ENCODE measurements at places on chromosomes 4 and X.

GRCh38 chrX:17592117-17592516, 145.2 kb upstream of the SCML1 start:
- DNase-seq: no peak

GRCh38 chr4:7310451-7310850, 118.1 kb downstream of the SORCS2 start:
- DNase-seq: no peak

DNA sequence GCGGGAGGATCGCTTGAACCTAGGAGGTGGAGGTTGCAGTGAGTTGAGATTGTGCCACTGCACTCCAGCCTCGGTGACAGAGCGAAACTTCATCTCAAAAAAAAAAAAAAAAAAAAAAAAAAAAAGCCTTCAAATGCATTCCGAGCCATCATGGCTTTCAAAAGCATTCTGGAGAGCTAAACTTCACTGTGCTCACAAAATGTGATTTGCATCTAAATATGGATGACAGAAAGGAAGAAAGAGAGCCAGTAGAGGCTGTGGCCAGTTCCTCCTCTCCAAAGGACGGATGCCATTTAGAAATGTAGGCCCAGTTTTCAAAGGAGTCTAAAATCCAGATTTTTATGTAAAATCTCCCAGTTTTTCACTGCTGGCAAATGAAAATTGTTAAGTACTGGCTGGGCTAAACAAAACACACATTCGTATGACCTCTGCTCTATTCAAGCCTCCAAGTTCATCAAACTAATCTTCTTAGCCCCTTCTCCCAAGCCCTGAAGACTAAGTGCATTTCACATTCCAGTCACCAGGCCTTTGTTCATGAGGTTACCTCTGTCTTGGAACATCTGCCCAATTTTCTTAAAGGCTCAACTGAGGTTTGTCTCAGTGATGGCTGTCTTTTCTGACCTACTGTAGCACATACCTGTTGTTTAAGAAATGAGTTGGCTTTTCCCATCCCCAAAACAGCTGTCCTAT, 22.0 kb downstream of the SLC25A43 start:
- DNase-seq: no peak

- DNase-seq: peak; percentile 4
Observed at GRCh38 chr4:13627178-13627605, 333 bp downstream of the BOD1L1 start.

DNA sequence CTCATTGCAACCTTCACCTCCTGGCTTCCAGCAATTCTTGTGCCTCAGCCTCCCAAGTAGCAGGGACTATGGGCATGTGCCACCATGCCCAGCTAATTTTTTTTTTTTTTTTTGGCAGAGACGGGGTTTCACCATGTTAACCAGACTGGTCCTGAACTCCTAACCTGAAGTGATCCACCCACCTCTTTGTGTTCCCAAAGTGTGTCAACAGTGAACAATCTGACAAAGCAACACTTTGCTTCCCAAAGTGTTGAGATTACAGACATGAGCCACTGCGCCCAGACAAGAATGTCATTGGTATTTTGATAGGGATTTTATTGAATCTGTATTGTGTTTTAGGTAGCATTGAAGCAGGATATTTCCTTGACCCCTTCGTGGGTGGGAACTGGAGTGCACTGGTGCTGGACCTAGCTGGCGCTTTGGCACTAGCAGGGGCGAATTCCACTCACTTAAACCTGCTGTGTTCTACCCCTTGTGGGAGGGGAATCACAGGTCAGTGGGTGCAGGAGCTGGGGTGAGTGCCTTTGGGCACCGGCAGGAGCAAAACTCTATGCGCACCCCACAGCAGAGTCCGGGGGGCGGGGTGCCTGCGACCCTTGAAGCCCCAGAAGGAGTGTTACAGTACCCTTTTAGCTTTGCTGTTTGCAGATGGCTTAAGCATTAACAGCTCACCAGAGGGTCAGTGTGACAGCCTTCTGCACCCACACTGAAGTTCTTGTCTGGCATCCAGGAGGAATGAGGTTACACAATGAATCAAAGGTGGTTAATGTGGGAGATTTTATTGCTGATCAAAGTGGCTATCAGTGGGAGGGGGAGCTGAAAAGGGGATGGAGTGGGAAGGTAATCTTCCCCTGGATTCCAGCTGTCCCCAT, 21.9 kb downstream of the KLF8 start:
- no peak for DNase-seq

DNA sequence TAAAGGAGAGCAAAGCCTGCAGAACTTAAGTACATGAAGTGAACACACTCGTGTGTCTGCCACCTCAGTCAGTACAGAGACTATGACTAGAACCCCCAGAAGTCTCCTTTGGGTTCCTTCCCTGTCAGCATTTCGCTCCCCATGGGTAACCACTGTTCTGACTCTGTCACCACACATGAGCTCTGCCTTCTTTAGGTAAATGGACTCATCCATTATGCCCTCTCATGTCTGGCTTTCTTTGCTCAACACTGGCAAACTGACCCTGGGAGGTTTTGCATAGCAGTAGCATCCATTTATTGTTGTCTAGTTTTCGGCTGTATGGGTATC, 38.5 kb downstream of the TBC1D14 start:
- no peak for DNase-seq

- DNase-seq: no peak
Observed at GRCh38 chrX:149151805-149152757, 353.0 kb downstream of the IDS start.

DNA sequence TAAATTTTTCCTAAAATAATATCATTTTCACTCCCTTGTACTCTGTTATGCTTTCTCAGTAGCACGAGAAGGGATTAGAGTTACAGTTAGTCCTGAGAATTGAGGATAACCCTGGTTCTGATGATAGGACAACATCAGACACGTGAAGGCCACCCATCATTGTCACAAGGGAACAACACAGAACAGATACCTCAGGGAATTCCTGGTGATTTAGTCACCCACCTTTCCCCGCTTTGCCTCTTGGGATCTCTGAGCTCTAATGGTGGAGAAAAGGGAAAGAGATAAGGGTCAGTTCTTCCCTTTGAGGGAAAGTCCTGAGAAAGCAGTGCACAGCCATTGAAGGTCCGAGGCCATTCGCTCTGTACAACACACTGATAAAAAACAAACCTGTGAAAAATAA, 112.3 kb upstream of the GALNT7 start:
- no peak for DNase-seq

GRCh38 chr4:154807042-154807630, 26.1 kb downstream of the RBM46 start:
- no peak for DNase-seq

- no peak for DNase-seq
Observed at GRCh38 chr4:184384056-184384809, 90.1 kb downstream of the IRF2 start.

DNA sequence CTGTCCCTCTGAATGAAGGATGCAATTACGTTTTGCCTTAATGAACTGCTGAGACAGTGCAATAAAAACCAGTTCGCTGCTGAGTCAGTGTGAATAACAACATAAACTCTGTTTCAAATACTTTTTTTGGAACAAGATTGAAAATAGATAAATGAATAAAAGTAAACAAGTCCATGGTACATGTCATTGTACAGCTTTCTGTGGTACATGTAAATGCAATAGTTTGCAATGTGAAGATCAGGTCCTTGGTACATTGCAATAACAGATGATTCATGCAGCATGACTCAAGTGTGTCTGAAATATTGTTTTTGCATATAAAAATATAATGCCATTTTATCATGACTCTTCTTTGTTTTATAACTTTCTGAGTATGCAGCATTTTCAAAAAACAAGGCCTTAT, 193.4 kb upstream of the PACRGL start:
- DNase-seq: no peak

- DNase-seq: no peak
Observed at GRCh38 chr4:64250061-64250460, 159.2 kb downstream of the TECRL start.

DNA sequence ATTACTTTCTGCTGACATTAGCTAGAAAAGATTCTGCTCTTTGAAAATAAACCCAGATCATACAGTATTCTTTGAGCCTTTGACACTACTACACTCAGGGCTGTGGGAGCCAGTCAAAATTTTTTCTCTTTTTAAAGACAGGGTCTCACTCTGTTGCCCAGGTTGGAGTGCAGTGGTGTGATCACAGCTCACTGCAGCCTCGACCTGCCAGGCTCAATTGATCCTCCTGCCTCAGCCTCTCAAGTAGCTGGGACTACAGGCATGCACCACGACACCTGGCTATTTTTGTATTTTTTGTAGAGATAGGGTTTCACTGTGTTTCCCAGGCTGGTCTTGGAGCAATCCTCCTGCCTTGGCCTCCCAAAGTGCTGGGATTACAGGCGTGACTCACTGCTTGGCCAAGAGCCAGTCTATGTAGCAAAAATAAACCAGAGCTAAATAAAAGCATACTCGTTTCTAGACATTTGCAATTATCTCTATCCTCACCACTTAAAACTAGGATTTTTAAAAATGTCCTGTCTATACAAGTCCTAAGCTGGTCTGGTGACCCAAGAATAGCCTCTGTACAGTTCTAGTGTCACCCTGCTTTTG, 43.2 kb downstream of the AKAP4 start:
- no peak for DNase-seq

GRCh38 chrX:139784807-139785206, 76.8 kb upstream of the MCF2 start:
- no peak for DNase-seq

- DNase-seq: no peak
Observed at GRCh38 chr4:60396341-60397049, 803.6 kb upstream of the ADGRL3 start.

- no peak for DNase-seq
Observed at GRCh38 chrX:118761939-118762707, 34.7 kb downstream of the IL13RA1 start.

DNA sequence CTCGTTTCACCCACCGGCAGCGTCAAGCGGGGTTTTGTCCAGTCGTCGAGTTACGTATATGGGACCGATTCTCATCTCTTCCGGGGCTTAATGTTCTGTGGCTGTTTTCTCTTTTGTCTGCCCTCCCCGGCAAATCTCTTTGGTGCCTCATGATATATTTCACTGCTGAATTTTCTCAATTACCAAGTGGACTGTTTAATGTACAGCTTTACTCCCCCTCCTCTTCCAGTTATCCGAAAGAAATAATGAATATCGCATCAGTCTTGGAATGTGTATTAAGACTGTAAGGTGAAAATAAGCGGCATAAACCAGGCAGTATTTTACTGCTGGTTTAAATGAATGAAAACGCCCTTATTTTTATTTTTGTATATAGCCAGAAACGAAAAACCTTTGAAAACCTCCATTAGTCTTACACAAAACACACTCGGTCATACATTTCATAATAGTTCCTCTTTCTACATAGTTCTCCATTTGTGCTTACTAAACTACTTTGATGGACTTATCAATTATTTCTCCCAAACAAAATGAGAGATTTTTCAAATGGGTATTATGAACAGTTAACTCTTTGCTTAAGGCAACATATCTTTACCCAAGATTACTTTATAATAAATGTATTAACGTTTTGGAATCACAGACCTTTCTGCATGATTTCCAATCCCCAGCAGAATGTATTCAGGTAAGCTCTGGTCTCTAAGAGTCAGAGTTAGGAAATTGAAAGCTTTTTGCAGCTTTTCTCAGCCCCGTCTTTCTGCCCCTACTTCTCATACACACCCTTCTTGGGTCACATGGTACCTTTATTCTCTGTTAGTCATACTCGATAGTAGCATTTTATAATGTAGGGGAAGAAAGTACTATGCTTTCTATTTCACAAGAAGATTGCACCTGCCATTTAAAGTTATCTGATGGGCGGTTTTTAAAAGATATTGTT, 979 bp downstream of the RP2 start:
- DNase-seq: no peak

DNA sequence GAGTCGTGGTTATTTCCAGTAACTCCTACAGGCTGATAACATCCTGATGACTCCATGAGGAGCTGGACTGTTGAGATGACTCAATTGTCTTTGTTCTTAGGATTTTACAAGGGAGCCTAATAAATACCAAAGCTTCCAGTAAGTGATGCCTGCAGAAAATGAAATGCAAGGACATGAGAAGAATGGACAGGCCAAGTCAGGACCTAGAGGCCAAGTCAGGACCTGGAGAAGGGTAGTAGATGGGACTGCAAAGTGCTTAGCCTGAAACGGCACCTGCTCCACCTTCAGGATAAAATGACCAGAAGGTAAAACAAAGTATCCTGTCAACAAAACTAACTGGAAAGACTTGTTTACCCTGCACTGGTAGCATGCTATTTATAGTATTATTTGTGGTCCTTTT, 6.4 kb upstream of the SLC10A6 start:
- DNase-seq: no peak

DNA sequence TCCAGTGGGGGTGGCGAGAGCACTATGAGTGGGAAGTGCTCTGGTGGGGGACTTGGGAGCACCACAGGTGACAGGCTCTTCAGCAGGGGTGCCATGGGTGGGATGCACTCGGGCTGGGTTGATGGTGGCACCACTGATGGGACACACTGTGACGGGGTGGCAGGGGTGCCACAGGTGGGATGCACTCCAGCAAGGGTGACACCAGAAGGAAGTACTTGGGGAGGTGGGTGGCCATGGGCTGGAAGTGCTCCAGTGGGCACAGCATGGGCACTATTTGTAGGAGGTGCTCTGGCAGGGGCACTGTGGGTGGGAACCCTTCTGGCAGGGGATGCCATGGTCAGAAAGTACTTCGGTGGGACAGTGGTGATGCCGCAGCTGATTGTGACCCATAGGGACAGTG, 346.6 kb downstream of the CFAP47 start:
- no peak for DNase-seq

- peak; percentile 8 for DNase-seq
Observed at GRCh38 chrX:21374163-21374993, at the start of gene CNKSR2. Gene CNKSR2, plus strand, starts transcription at chrX:21374418. Its CDS starts 480 bp downstream, at chrX:21374898.

GRCh38 chr4:152296386-152296785, 239.5 kb downstream of the FBXW7 start:
- DNase-seq: no peak

GRCh38 chrX:154661899-154662298, 8.5 kb upstream of the CTAG2 start:
- DNase-seq: no peak

DNA sequence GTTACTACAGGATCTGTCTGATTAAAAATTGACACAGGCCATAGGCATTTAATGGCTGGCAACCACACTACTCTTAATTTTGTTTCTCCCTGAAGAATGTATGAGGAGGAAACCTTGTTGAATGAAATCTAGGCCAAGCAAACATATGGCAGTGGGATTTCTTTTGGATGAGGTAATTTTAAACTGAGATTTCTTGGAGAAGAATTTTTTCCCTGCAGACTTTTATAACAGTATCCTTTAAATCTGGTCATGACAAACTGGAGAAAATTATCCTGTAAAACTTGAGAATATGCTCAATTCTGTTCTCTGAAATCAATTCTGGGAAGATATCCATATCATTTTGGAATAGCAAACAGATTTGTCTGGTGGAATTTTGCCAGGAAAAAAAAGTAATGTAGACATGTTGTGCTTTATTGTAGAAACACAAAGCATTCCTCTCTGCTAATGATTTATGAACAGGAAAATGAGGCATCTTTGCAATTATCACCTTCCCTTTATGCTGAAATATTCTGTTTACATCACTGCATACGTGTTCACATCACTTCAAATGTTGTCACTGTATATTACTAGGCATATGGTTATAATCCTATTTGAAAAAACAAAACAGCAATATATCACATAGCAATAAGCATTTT, 108.3 kb upstream of the ARSJ start:
- no peak for DNase-seq
